CD4-positive, alpha-beta T cell treated with Interleukin-12 subunit alpha and Interleukin-12 subunit beta, for 1 hour (primary cell): ENCODE measurements at places on chromosomes 1 and 21.

DNA sequence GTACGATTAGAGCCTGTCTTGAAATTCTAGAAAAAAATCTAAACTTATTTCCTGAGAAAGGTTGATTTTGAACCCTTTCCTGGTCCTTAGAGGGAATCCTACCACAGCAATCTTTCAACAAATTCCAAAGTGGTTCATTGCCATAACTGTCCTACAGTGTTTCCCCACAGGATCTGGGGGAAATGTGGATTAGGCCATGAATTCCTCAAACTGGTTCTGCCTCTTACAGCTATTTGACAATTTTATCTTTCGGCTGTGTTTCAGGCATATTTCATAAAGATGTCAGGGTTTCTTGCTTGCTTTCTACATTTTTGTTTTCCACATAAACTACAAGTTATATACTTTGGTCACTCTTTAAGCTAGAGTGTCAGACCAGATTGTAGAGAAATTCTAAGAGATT, 544 bp upstream of the ZP4 start:
- no peak for DNase-seq

- DNase-seq, result no peak
These were observed 394.3 kb downstream of the NTNG1 start for GRCh38 chr1:107535091-107535490.

GRCh38 chr1:239987103-239987745, 104.5 kb upstream of the FMN2 start:
- DNase-seq, result no peak

GRCh38 chr1:119097380-119097779, 43.1 kb downstream of the WARS2 start:
- no peak for DNase-seq

GRCh38 chr1:213162338-213162737, 111.3 kb downstream of the RPS6KC1 start:
- DNase-seq, result no peak

- peak; percentile 18 for DNase-seq
These were observed 71.5 kb upstream of the DISP3 start for GRCh38 chr1:11407301-11407994.

DNA sequence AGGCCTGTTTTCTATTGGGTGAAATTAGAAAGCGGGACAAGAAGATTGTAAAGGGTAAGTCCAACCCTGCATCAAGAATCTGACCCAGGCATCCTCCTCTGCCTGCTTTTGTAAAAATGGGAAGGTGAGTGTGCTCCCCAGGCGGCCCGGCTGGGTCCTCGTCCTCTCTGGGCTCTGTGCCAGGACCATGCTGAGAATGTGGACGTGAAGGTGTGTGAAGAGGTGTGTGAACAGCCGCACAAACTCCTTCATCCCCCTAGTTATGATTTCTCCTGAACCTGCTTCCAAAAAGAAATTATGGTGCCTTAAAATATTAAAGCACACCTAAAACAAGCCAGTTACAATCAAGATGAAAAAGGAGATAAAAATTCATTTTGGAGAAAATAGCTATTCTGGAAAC, 185.7 kb downstream of the IGSF21 start:
- no peak for DNase-seq

DNA sequence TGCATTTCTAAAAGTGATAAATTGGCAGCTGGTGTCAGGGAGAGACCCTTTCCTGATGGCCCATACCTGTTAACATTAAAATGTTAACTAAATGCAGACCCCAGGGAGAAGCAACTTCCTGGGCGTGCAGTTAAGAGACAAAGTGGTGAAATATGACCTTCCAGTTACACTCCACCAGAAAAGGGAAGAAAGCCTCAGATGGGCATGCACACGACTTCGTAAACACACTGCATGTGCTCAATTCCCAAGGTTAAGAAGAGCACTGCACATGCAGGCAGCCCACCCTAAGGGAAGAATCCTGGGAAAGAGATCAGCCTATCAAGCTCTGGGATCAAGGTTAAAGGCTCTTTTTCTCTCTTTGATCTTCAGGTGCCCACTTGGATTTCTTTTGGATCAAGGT, 9.7 kb upstream of the GBP6 start:
- DNase-seq, result no peak

DNA sequence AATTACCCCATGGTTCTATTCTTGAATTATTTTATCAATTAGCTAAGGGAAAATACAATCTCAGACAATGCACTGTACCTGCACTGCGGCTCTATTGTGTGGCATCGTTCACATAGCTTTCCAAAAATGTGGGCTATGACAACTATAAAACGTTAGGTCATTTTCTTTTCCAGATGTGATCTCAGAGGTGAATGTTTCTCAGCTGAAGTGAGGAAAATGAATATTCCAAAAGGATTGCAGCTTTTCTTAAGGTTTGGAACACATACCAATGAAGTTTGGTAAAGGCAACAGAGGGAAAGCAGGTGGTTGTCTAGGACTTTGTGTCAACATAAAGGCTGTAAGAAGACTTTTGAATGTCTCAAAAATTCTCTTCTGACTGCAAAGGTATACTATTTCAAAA, 105.5 kb downstream of the NRIP1 start:
- DNase-seq, result no peak

- DNase-seq, result no peak
These were observed 151.3 kb upstream of the NEGR1 start for GRCh38 chr1:72433591-72433990.

DNA sequence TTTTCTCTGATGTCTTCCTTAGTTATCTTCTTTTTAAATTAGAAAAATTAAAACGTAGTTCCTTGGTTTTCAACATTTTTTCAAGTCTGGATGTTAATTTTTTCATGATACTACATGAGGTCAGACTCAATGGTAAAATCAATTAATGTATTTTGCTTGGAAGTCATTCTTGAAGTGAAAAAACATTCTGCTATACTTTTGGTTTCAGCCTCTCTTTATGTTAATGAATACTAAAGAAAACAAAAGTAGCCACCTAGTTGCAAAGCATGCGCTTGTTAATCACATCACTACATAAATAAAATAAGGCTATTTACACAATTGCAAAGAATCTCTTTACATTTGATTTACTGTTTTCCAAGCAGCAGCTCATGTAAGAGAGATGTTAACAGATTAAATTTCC, 170.4 kb downstream of the LIPI start:
- no peak for DNase-seq

- no peak for DNase-seq
These were observed 6.3 kb upstream of the DENND2C start for GRCh38 chr1:114676115-114676514.

DNA sequence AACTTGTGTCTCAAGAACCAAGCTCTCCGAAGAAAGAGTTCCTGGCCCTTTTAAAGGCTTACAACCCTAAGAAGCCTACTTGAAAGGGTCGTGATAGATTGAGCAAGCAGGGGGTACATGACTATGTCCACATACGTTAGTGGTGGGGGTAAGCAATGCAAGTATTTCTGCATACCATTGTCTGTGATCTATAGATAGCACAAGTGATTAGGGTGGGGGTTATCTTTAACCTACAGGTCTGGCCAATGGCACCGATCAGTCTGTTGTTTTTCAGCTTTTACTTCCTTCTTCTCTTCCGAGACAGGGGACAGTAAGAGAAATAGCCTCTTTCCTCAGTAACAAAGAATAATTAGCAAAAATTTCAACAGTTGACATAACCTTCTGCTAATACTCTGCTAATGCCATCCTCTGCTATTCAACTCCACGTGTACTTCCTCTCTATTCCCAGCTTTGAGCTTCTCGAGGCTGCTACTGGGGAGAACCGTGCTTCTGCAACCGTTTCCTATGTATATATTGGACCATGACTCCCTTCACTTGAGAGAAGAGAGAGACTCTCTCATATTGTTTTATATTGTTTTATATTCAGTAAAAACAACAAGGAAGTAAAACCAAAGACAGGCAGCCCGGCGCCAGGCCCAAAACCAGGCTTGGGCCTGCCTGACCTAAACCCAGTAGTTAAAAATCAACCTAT, 727.7 kb upstream of the NCAM2 start:
- DNase-seq, result no peak

DNA sequence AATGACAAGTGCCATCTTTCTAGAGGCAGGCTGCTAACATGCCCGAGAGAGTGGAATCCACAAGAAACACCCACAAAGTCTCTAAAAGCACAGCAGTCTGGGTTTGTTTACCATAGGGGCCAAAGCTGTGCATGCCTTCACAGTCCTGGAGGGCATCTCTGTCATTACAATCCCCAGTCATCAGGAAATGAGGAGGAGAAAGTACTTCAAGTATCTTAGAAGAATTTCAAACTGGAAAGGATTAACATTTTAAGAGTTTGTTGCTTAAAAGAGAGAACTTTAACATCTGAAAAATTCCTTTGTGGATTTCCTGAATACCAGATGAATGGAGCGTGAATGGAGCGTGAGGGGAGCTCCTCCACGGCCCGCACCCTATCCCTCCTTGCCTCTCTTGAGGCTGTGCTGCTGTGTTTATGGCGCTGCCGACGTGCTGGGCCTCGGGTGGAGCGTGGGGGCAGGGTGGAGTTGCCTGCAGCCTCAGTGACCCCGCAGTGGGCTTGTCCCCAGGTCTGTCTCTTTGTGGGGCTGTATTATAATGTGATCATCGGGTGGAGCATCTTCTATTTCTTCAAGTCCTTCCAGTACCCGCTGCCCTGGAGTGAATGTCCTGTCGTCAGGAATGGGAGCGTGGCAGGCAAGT, 23.3 kb downstream of the SLC6A17 start:
- DNase-seq, result no peak
